ENCODE measurements at places on chromosomes 11 and 22.
A peak's percentile ranks its signal among the peaks of the same experiment; 100 is the strongest.

GRCh38 chr11:83945976-83946375 lies 659.8 kb upstream of the CCDC90B start:
- no peak for DNase-seq

DNA sequence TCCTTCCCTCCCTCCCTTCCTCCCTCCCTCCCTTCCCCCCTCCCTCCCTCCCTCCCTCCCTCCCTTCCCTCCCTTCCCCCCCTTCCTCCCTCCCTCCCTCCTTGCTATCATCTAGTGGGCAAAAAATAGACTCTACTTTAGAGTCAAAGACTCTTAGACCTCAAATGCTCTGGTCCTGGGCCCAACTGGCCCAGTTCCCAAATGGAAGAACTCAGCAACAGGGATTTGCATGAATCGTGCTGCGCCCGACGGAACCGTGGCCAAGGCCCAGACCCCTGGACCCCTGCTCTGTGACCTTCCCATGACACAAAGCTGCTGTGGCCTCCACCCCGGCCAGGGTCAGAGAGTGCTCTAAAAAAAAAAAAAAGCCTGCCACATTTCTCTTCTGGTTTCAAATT lies 97.4 kb downstream of the WNT7B start:
- DNase-seq, result no peak

- DNase-seq, result no peak
Measured at GRCh38 chr11:113176599-113177360, 137.6 kb upstream of the TTC12 start.

GRCh38 chr11:94457118-94458029 lies 36.3 kb downstream of the MRE11 start:
- no peak for DNase-seq

GRCh38 chr22:19178065-19178656 lies 375 bp downstream of the SLC25A1 start:
- no peak for DNase-seq

GRCh38 chr11:117459979-117460300 lies 132.3 kb downstream of the CEP164 start:
- no peak for DNase-seq

GRCh38 chr22:23077627-23078461 lies 7.5 kb downstream of the GNAZ start:
- DNase-seq, result no peak

DNA sequence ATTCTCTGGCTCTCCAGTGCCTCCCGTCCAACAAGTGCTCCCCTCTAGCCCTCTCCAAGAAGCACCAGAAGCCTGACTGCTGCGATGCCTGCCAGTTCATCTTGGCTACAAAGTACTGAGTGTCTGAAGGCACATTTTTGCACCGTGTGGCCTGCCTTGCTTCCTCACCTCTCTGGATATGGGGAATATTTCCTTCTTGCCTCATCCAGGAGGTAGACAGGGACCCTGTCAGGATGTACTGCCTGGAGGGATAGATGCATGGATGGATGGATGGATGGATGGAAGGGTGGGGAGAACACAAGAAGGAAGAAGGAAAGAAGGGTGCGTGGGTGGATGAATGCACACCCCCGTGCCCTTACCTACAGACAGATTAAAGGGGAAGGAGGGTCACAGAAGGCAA lies 27.6 kb downstream of the KCTD17 start:
- no peak for DNase-seq

GRCh38 chr11:86673055-86673843 lies 833 bp upstream of the ME3 start:
- DNase-seq, result no peak

DNA sequence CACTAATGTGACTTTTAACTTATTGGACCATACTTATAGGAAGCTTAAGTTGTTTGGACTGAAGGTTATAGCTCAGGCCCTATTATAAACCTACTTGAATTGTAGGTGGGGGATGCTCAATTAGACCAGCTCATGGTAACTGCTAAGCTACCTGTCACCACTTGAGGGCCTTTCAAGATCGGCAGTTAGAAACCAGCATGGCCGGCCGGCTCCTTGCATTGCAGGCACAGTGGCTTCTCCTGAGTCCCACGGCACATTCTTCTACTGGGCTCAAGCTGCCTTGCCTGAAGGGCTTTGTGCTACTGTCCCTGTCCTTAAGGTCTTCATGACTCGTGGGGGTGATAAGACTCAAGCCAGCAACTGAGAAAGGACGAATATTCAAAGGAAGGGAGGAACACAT lies 70.8 kb downstream of the TBC1D22A start:
- no peak for DNase-seq

DNA sequence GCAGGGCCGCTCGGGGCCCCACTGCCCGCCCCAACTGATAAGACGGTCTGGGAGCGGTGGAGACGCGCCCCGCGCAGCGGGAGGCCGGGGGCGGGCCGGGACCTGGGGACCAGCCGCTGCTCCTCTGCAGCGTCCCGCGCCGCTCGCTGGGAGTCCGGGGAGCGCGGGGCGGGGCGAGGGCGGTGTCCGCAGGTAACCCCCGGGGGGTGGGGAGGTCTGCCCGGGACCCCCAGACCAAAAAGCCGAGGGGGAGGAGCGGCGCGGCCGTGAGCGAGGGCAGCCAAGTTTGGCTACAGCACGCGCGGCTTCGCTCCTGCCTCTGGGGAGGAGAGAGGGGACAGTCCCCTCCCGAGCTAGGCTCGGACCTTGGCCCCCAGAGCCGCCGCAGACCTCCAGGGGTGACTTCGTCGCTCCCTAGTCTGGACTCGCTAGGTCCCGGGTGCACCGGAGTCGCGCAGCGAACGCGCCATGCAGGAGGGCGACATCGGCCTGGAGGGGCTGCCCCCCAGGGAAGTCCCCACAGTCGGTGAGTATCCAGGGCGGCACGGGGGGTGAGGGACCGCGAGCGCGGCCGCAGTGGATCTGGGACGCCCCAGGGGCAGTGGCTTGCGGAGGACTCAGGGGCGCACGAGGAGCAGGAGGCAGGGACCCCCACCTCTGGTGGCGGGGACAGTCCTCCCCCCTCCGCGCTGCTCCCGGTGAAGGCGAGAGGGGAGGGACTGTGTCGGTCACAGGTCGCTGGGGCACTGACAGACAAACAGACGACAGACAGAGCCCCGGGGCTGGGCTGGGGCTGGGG lies 92.3 kb upstream of the ANO1 start:
- DNase-seq, result no peak

- DNase-seq, result no peak
Measured at GRCh38 chr11:64654958-64655541, 64.0 kb downstream of the SLC22A12 start.

GRCh38 chr22:35905894-35906293 lies 122.7 kb downstream of the RBFOX2 start:
- no peak for DNase-seq

DNA sequence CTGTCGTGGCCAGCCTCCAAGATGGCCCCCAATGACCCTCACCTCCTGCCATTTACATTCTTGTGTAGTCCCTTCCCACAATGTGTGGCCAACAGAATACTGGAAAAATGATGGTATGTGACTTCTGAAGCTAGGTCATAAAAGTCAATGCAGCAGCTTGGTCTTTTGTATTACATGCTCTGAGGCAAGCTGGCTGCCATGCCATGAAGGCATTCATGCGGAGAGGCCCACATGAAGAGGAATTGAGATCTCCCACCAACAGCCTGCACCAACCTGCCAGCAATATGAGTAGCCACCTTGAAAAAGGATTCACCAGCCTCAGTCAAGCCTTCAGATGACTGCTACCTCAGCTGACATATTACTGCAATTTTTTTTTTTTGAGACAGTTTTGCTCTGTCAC lies 4.6 kb downstream of the MRTFA start:
- DNase-seq, result no peak

- DNase-seq, result no peak
Measured at GRCh38 chr11:72958791-72959190, 144.6 kb downstream of the ATG16L2 start.

DNA sequence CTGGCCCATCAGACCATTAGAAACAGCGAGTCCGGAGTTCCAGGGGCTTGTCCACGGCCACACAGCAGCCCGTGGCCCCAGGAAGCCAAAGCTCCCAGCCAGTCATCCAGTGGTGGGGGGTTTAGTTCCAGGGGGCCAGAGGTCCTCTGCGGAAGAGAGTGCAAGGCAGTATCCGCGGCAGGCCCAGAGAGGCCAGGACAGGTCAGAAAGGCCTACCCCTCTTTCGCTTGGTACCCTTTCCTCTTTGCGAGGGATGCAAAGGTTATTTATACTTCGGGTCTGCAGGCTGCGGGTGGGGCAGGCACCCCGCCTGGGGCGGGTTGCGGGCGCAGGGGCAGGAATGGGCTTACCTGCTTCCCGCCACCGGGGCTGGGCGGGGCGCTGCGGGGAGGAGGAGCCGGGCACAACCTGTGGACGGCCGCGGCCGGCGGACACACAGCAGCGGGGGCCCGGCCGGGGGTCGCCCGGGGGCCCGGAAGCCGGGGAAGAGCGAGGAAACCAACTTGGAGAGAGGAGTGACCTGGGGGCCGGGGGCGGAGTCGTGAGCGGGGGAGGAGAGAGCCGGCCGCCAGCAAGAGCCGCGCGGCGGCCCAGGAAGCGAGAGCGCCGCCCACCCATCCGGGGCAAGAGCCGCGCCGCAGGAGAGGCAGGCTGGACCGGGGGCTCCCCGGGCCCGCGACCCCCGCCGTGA lies at the start of gene SH3BP1:
Gene SH3BP1 (plus strand): TSS at position 600 of the 691 bp plus-strand sequence. CDS start 119 bp downstream, outside the sequence.
- peak; percentile 59 for DNase-seq

GRCh38 chr22:31943206-31943977 lies 943 bp upstream of the YWHAH start:
- DNase-seq, result no peak

DNA sequence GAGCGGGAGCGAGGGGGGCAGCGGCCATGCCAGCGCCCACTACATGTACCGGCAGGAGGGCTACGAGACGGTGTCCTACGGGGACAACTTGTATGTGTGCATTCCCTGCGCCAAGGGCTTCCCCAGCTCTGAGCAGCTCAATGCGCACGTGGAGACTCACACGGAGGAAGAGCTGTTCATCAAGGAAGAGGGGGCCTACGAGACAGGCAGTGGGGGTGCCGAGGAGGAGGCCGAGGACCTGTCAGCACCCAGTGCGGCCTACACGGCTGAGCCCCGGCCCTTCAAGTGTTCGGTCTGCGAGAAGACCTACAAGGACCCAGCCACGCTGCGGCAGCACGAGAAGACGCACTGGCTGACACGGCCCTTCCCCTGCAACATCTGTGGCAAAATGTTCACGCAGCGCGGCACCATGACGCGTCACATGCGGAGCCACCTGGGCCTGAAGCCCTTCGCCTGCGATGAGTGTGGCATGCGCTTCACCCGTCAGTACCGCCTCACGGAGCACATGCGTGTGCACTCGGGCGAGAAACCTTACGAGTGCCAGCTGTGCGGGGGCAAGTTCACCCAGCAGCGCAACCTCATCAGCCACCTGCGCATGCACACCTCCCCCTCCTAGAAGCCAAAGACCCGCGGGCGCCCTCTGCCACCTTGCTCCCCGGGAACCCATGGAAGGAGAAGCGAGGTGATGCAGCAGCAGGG lies 20.9 kb upstream of the TMEM191C start:
- DNase-seq, result peak; percentile 39

DNA sequence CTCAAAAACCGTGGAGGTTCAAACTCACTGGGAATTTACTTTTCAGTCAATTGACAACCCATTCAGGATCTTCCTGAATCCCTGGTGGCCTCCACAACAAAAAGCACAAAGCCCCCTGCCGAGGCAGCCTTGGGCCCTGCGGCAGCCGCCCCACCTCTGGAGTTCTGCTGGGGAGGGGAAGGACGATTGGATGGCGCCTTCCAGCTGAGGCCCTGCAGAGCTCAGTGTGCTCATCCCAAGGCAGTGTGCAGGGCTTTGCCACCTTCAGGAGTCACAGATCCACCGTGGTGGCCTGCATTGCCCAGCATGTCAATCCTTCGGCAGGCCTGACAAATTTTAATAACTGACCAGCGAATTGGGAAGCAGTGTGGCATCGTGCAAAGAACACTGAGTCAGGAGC lies 7.4 kb downstream of the ZFTA start:
- DNase-seq, result no peak

DNA sequence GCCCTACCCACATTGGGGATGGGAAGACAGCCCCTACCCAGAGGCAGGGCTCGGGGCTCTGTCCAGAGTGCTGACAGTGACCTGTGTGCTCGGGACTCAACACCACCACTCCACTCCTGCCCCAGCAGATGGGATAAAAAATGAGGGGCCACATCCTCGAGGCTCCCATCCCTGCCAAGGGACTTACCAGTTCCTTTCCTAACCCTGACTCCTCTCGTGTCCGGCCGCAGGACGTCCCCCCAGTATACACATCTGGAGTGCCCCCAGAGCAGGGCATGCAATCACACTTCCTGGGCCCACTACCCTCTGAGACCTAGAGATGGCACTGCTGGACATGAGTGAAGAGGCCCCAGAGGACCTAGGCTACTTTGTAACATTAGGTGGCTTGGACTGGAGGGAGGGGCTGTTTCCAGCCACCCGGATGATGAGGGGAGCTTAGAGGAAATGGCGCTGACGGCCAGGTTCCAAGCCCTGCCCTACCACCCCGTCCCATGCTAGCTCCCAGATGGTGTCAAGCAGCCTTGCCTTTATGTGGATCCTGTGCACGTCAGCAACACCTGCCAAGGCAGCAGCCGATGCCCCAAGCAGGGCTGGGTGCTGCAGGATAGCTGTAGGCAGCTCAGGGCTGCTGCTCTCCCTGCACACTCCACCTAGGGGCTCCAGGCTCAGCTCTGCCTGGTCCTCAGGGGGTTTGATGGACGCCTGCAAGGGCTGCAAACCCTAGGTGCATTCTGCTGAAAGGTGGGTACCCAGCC lies 86.6 kb downstream of the DGCR2 start:
- DNase-seq, result peak; percentile 44

GRCh38 chr22:33851240-33851639 lies 69.0 kb downstream of the LARGE1 start:
- no peak for DNase-seq

DNA sequence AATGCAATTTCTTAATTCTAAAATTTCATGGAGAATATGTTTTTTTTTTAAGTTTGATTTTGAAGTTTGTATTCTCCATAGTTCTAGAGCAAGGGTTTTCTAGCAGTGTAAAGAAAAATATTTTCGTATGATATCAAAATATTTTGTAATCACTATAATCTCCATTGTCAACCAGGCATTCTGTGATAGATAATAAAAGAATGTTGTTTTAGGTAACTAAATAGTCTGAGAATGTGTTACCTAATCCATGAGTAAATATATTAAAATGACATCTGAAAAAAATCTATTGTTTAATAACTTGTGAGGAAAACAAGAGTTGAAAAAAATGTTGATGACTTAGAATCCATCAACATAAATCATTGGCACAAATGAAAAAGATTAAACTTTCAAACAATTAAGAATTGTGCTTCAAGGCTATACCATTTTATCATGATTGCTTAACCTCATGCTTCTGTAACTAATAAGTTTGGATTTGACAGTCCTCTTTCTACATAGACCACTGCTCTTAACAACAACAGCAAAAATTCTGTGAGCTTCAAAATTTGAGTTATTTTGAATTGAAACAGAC lies 2211.8 kb downstream of the LRRC4C start:
- no peak for DNase-seq

DNA sequence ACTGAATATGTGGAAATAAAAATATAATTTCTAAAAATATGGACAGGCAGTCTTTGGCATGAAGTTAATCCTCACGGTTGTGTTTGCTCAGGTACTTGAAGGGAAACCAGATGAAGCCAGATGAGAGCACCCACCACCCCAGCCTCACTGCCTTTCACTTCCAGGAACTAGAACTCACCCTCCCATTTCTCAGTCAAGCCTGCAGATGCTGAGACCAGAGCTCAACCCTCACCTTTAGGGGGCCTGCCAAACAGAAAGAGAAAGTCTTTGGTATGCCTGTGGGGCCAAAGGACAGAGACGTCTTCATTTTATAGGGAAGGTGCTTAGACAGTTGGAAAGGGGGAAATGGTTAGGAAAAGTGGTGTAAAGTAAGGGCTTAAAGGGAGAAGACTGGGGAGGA lies 252.8 kb upstream of the PLET1 start:
- no peak for DNase-seq

Measured in activated naive CD4-positive, alpha-beta T cell treated with anti-CD3 and anti-CD28 coated beads, Interleukin-2, amount 50 U/mL, for 72 hours (primary cell).